ENCODE measurements at places on chromosomes 3 and 15.

- DNase-seq: peak; percentile 34
Measured at GRCh38 chr3:60064210-60065178, 1014.7 kb upstream of the CFAP20DC start.

- DNase-seq: no peak
Measured at GRCh38 chr15:50184863-50185504, 3.0 kb downstream of the SLC27A2 start.

- DNase-seq: no peak
Measured at GRCh38 chr15:48896869-48897814, 19.2 kb downstream of the EID1 start.

DNA sequence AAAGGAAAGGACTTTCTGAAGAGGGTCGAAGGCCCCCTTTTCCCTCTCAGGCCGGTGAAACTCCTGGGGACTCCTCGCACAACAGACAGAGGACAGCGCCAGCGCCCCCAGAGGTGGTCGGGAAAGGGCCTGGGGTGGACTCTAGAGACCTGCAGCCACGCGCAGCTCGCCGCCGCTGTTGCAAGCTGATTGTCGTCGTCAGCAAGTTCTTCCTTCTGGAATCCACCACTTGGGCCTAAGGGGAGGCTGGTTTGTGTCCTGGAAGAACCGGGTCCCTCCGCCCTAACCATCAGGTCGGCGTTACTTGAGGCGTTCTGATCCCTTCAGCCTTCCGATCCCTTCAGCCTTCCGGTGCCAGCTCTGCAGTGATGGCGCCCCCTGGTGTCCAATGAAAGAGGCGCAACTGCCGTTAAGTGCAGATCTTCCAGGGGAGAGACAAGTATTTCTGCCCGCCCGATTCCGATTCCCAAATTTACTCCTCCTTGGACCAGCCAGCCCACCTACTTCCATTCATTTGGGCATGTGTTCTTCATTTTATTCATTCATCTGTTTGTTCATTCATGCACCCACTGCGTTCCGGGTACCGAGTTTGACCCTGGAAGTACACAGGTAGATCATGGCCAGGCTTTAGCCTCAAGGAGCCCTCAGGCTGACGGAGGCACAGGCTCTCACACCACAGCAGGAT, 77.2 kb upstream of the SLC6A11 start:
- peak; percentile 66 for DNase-seq

GRCh38 chr15:60526127-60526616, 47.2 kb upstream of the ICE2 start:
- peak; percentile 40 for DNase-seq

DNA sequence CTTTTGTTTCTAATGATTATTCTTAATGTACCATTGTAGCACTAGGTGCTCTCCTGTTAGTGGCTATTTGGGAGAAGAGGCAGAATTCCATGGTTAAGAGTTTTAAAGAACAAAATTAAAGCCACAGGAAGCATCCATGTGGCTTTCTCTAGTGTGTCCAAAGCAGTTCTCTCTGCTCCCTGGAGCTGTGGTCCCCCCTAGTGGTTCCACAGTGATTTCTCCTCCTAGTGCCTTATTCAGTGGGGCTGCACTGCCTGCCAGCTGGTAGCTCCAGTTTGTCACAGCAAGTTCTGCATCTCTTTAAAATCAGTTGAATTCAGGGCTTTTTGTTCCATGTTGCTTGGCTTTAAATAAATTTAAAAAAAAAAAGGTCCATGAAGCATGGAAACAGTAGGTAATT, 39.6 kb upstream of the FAM98B start:
- DNase-seq: no peak

DNA sequence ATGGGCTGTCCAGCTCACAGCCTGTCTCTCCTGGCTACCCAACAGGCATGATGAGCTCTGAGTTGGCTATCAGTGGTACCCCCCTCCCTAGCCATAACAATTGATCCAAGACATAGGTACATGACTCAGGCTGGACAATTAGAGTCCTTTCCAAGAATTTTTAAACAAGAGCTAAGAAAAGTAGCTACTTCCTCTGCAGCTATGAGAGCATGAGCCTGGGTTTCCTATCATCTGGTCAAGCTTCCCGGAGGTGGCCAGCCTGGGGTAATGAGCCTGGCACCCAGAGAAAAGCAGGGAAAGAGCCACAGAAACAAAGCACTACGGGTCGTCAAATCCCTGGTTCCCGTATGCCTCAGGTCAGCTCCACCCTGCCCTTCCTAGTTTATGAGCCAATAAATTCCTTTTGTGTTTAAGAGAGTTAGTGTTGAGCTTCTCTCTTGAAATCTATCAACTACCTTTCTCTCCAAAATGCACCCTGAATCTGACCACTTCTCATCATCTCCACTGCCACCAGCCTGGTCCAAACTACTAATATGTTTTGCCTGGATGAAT, 2.3 kb upstream of the SLC51B start:
- no peak for DNase-seq

GRCh38 chr3:121477589-121477988, 68.2 kb downstream of the POLQ start:
- no peak for DNase-seq

GRCh38 chr3:45516829-45517228, 77.7 kb upstream of the LIMD1 start:
- no peak for DNase-seq

- no peak for DNase-seq
Measured at GRCh38 chr15:89754361-89755154, 3.5 kb upstream of the MESP1 start.

DNA sequence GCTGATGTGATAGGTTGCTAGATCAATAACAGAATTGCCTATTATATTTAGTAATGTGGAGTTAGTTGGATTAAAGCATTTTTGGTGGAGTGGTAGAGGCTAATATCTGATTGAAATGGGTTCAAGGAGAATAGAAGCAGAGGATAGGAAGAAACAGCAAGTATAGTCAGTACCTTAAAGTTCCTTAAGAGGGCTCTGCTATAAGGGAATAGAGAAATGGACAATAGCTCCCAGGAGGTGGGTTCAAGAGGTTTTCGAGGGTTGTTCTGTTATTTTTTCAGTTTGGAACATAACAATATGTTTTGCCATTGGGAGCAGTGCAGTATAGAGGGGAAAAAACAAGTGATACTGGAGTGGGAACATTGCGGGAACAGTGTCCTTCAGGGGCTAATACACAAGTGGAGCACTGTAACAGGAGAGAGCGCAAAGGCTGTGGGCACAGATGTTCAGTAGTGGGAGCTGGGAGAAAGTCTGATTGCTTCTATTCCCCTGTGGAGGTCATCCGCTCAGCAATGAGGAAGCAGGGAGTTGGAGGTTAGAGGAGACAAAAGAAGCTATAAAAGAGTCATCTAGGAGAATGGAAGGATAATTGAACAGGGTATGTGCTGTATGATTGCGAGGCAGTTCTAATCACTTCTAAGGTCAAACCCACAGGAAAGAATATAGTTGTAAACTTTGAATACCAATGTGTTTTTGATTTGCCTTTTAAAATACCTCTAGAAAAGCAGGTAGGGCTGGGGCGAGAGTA, 3.3 kb downstream of the MRPS11 start:
- DNase-seq: no peak

- DNase-seq: peak; percentile 67
Measured at GRCh38 chr15:59917504-59918157, 86.5 kb upstream of the FOXB1 start.

- DNase-seq: no peak
Measured at GRCh38 chr15:77653832-77654480, 21.2 kb upstream of the LINGO1 start.
